ENCODE measurements at places on chromosomes 11 and 22. TPM values are rescaled to one million over a fixed set of nuclear protein-coding genes. Genes with fewer than 3 reads are reported as not detected.

PKP3 gene
- 63.1 TPM for total RNA-seq

PHOX2A gene
- not detected for total RNA-seq

HEPACAM gene
- total RNA-seq, result not detected

TIGD3 gene
- 0.21 TPM for total RNA-seq

OTOG gene
- 0.11 TPM for total RNA-seq

BIRC3 gene
- 20.2 TPM for total RNA-seq

FADD gene
- 27.6 TPM for total RNA-seq

Data from lung (tissue), 17 donors.